Pulmonary artery endothelial cell (primary cell): ENCODE measurements at places on chromosomes 6 and 20.

GRCh38 chr6:39956936-39957335 is 22.7 kb upstream of the MOCS1 start:
- DNase-seq: no peak

DNA sequence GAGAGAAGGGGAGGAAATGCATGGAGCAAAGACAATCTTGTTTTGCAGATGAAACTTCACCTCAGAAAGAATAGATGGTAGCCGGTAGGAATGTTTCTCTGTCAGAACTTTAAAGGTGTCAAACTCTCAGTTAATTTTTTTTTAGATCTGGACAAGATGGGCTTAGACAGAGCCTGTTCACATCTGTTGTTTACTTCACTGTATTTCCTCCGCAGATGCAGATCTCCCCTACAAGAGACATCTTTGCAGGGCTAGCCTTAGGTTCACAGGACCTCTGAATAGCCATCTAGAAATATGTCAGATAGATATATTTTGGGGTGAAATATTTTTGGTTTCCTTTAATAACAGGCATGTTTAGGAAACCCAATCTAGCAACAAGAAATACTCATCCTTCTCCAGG is 12.1 kb upstream of the ZBP1 start:
- DNase-seq: no peak

DNA sequence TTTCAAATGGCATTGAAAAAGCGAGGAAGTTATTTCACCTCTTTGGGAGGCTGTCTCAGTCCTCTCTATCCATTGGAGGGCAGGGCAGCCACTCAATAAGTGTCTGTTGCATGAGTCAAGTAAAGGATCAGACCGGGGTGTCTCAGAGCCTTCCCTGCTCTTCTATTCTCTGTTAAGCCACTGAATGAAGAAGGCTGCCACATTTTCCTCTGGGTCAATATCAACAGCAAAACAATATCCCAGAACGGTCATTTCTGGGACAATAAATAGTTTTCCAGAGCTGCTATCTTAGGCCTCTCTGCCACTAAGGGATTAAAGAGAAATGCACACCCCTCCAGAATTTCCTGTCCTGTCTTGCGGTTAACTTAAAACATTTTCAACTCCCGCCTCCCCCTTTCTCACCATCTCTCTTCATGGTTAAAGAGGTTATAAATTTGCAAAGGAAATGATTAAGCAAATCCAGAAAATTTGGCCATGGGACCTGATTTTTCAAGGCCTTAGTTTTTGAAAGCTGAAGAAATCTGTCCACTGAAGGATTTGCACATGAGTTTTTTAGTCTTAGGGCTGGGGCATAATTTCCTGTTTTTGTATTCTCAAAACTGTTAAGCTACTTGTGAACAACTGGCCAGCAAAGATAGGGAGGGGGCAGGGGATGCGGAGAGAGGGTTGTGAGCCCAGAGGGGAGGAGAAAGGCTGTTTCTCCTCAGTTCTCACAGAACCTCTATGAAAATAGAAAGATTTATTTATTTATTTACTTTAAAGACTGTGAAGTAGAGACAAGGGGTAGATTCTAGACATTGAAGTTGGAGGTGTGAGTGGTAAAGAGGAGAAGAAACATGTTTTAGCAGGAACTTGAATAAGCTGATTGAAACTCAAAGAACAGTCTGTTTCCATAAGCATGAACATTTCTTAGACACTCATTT is 135.7 kb downstream of the BCAS1 start:
- peak; percentile 78 for DNase-seq

- DNase-seq: no peak
Observed at GRCh38 chr6:55826941-55827340, 48.4 kb downstream of the BMP5 start.

DNA sequence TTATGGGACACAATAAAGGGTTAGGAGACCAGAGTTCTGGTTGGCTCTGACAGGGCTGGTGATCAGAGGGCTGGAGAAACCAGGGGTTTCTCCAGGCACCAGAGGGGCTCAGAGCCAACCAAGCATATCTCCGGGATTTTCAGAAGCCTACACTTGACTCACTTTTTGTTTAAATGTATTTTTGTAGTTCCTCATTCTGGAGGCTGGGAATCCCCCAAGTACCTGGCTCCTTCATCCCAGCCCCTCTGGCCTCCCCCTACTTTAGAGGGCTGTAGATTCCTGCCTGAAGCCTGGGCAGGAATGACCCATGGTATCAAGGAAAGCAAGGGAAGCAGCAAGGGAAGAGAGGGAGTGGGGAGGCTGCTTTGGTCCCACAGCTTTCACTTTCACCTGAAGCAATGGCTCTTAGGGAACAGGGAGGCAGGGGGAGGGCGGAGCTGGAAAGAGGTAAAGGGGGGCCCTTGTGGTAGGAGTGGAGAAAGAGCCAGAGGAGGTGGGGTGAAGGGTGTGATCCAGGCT is 973 bp downstream of the CD40 start:
- DNase-seq: no peak

DNA sequence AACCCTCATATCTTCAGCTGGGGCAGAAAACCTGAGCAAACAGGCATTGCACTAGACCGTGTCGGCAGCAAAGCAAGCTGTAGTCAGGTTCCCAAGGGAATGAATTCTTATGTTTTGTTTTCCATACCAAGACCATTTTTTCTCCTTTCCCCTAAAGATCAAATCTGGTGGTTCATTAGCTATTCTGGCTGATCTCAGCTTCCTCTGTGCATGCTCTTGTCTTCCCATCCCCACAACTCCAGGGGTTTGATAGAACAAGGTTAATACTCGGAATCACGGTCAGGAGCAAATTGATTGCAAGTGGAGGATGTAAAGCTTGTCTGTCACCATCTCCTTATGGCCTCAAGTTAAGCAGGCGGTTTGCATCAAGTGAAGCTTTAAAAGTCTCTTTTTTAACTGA is 778.8 kb downstream of the KIF16B start:
- no peak for DNase-seq

GRCh38 chr6:14440940-14441781 is 323.6 kb downstream of the CD83 start:
- DNase-seq: no peak
